ENCODE measurements at places on chromosomes 5 and 9.
A peak's percentile ranks its signal among the peaks of the same experiment; 100 is the strongest.

- no peak for DNase-seq
Observed at GRCh38 chr5:172322028-172322965, 38.7 kb upstream of the UBTD2 start.

- DNase-seq = no peak
Observed at GRCh38 chr5:160167624-160168165, 48.4 kb upstream of the PWWP2A start.

DNA sequence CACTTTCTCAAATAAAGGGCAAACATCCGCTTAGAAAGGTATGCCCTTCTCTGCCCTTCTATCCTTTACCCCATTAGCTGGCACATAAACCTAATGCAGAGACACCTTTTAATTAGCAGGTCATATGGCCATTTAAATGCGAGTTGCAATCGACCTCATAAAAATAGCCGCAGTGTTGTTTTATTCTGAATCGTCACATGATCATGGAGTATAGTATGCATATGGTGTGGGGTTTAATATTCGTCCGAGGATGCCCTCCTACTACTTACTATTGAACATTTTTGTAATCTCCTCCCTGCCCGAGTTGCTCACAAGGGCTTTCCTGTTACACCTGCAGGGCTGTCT is 72.0 kb downstream of the PIK3R1 start:
- no peak for DNase-seq

GRCh38 chr5:140398379-140398811 is 3.2 kb upstream of the ANKHD1 start:
- DNase-seq = no peak

GRCh38 chr9:92055624-92056023 is 59.6 kb downstream of the SPTLC1 start:
- DNase-seq = no peak

DNA sequence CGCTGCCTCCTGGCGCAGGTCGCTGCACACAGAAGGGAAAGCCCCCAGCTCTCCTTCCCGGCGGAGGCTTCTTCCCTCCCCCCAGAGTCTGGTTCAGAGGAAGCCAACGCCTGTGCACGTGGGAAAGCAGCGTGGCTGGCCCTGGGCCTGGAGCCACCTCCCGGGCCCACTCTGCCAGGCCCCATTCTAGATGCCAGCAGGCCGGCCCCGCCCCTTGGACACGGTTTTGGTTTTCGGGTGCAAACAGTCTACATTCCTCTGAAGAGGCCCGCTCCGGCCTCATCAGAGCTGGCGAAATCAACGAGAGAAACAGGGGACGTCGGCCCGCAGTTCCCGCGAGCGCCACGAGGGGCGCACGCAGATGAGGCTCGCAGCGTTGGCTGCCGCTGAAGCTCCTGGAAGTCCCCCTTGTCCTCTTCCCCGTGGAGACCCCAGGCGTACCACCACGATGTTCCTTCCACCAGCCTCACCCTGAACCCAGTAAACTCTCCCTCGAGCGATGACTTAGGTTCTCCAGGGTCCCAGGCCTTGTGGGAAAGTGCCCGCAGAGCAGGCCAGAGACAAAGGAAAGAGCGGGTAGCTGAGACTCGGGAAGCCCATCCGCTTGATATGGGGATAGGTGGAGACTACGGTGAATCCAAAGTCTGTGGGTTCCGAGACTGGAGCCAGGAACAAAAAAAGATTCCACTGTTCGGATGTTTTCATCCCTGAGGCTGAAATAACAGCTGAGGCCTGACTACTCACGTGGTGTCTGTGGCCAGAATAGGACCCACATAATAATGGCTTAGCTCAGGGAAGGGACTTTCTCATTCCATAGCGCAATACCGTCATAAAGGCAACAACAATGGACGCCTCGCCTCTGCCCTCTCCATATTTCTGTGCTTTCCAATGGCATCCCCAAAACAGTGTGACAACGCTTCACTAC is 64.2 kb downstream of the KLF4 start:
- DNase-seq = peak; percentile 55

GRCh38 chr9:1966725-1967366 is 48.3 kb upstream of the SMARCA2 start:
- no peak for DNase-seq

GRCh38 chr9:135525241-135526088 is 4.2 kb downstream of the LCN1 start:
- no peak for DNase-seq

DNA sequence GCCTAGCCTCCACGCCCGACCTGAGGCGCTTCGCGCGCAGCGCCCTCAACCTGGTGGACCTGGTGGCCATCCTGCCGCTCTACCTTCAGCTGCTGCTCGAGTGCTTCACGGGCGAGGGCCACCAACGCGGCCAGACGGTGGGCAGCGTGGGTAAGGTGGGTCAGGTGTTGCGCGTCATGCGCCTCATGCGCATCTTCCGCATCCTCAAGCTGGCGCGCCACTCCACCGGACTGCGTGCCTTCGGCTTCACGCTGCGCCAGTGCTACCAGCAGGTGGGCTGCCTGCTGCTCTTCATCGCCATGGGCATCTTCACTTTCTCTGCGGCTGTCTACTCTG is 1.4 kb downstream of the KCNV2 start:
- DNase-seq = no peak

DNA sequence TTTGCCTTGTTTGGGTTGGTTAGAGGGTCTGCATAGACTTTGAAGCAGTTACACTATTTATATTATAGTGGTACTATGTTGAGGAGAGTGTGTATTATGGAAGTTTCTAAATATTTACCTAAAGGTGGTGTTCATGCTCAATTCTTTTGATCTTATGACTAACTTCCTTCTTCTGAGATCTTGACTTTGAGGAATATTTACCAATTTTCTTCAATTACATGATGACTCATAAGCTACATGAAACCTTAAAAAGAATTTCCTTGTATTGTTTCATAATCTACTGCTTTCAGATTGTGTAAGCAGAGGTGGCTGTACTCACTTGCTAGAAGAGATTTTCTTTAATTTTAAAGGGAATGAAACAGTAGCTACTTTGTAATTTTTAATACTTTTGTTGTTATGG is 276.1 kb downstream of the TAF11L14 start:
- no peak for DNase-seq

DNA sequence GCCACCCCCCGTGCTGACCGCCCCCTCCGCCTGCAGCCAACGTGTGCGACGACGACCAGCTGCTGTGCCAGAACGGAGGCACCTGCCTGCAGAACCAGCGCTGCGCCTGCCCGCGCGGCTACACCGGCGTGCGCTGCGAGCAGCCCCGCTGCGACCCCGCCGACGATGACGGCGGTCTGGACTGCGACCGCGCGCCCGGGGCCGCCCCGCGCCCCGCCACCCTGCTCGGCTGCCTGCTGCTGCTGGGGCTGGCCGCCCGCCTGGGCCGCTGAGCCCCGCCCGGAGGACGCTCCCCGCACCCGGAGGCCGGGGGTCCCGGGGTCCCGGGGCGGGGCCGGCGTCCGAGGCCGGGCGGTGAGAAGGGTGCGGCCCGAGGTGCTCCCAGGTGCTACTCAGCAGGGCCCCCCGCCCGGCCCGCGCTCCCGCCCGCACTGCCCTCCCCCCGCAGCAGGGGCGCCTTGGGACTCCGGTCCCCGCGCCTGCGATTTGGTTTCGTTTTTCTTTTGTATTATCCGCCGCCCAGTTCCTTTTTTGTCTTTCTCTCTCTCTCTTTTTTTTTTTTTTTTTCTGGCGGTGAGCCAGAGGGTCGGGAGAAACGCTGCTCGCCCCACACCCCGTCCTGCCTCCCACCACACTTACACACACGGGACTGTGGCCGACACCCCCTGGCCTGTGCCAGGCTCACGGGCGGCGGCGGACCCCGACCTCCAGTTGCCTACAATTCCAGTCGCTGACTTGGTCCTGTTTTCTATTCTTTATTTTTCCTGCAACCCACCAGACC is 80.2 kb downstream of the NTNG2 start:
- DNase-seq = peak; percentile 36

GRCh38 chr5:112440031-112440430 is 21.0 kb upstream of the EPB41L4A start:
- no peak for DNase-seq

GRCh38 chr5:1633605-1634336 is 110.0 kb upstream of the LPCAT1 start:
- peak; percentile 52 for DNase-seq

DNA sequence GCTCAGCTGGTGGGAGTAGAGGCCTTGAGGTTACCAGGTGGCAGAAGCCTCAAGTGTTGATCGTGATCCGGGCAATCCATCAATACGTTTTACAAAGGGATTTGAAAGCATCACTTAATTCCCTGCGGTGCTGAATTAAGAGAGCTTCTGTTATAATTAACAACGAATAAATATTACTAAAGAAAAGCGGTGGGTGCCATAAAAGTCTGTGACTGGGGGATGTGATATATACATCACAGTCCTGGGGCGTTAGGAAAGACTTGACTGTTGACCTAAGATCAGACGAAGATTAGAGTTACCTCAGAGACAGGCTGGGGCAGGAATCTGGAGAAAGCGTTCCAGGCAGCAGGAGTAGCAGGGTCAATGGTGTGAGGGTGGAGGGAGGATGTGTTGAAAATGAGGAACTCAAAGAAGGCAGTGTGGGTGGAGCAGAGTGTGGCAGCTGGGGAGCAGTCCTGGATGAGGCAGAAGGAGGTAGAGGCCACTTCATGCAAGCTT is 6.7 kb upstream of the C5orf63 start:
- no peak for DNase-seq

- DNase-seq = no peak
Observed at GRCh38 chr9:77291714-77292113, 114.4 kb downstream of the VPS13A start.

- no peak for DNase-seq
Observed at GRCh38 chr9:76761448-76761847, 2.8 kb upstream of the PCA3 start.

Data from stimulated activated CD4-positive, alpha-beta T cell treated with anti-CD3 and anti-CD28 coated beads, Interleukin-4, amount 100 ng/mL, for 4 hours (primary cell).